ENCODE measurements at places on chromosomes 16 and 17.

DNA sequence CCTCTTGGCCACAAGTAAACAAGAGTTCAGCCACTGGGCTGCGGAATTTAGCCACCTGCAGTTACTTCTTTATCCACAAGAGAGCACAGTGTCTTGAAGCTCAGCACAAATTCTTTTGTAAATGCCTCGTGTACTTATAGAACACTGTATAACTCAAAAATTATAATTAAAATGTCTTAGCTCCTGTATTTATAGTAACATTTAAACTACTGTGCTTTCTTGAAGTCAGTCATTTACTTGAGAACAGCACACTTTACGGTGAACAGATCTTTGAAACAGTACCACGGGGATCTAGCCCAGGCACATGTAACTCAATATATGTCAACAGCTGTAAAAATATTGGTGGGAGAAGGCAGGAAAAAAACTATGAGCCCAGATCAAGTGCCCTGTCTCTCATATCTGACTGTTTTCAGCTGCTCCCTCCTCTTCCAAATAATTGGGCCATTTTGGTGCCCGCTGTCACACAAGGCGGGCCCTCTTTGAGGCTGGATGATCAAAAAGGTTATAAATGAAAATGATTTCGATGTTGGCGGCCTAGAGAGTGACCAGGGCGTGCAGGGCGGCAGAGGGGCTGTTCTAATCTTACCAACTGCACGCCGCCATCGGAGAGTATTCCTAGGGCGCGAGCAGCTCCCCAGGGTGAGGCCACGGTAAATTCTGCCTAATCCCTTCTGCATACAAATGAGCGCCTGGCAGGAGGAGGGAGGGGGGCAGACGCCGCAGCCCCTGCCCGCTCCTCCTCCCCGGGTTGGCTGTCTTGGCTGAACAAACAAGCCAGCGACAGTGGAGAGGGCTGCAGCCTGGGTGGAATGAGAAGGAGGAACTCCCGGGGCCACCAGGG lies 183.2 kb downstream of the C16orf78 start:
- no peak for DNase-seq

- DNase-seq: peak; percentile 56
Observed at GRCh38 chr16:85615852-85616606, 2.9 kb downstream of the GSE1 start.

GRCh38 chr17:21119247-21119918 lies 7.4 kb upstream of the DHRS7B start:
- no peak for DNase-seq

- DNase-seq: no peak
Observed at GRCh38 chr16:79090966-79091365, 509.6 kb downstream of the MAF start.

DNA sequence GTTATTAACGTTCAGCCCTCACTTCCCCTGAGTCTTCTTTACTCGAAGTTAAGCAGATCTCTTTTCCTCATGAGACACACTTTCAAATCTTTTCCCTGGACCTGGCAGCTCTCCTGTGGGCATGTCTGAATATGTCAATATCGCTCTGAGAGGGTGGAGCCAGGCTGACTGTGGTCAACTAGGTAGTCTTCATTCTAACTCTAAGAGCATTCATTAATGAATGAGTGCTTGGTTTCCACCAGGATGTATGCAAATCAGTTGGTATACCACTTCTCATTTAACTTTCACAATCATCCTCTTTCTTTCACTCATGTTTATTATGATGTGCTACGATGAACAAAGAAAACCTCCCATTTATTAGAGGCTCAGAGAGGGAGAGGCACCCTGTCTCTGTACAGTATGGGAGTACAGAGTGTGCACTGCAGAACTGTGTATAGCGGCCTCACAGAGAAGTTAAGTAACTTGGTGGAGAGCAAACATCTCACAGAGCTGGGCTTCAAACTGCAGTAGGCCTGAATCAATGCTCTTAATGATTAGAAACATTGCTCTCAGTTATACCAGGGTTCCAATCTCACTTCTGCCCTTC lies 39.9 kb downstream of the OTOA start:
- DNase-seq: no peak
